Testis (tissue), 5 donors: ENCODE measurements at places on chromosomes 1 and 21.

DNA sequence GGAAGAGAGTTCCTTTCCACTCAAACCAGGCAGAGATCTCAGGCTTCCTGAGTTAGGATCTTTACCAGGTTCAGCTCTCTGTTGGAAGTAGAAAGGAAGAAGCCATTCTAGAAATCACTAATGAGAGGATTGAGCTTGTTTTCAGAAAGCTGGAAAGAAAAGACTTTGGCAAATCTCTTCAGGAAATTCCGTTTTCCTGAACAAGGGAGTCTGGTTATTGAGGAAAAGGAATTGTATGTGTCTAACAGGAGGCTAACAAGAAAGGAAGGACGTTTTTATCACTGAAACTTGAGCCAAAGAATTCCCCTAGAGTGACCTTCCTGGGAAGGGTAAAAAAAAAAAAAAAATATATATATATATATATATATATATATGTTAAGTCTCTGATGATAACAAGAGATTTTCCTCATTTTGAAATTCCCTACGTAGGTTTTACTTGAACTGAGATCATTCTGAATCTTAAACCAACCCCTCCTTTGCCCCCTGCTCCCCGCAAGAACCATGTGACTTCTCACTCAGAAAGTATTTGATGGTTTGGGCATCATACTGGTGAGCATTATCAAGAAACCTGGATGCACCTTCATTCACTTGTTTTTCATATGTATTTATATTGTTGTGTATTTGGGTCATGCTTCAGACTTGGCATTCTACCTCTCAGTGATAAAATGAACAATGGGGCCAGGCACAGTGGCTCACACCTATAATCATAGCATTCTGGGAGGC lies 98.4 kb upstream of the BMP8A start:
- no peak for DNase-seq

- no peak for DNase-seq
Observed at GRCh38 chr1:202540014-202540413, 170.2 kb downstream of the SYT2 start.

GRCh38 chr1:183227422-183228346 lies 41.6 kb downstream of the LAMC2 start:
- peak; percentile 69 for DNase-seq

GRCh38 chr1:76079475-76080227 lies 5.1 kb downstream of the ST6GALNAC3 start:
- DNase-seq, result no peak

DNA sequence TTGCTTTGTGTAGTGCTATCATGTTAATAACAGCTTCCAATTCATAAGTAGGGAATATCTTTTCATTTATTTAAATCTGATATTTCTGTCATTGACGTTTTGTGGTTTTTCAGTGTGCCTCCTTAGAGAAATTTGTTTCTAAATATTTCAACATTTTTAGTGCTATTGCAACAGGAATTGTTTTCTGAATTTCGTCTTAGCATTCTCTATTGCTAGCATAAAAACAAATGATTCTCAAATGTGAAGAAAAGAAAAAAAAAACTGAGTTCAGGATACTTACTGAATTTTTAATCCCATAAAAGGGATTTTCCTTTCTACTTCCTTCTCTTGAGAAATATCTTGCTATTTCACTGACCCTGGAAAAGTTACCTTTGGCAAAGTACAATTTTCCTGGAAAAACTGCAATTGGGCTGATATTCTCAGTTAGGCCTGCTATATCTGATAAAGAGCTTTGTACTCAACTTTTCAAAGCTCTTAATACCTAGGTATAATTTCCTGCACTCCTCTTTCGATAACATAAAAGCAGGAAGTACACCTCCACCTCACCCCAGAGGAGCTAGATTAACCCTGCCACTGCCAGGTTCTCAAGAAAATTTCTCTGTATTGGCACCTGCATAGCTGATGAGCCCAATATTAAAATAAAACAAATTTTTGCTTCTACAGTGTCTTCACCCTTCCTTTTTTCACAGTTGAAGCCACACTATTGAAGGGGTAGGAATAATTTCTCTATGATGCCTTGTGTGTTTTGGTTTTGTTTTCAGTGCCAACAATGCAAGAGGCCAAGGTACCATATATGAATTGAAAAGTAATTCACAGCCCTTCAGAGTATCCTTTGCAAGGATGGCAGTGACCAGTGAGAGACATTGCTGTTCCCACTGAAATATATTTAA lies 35.6 kb downstream of the PTPN14 start:
- DNase-seq, result no peak

DNA sequence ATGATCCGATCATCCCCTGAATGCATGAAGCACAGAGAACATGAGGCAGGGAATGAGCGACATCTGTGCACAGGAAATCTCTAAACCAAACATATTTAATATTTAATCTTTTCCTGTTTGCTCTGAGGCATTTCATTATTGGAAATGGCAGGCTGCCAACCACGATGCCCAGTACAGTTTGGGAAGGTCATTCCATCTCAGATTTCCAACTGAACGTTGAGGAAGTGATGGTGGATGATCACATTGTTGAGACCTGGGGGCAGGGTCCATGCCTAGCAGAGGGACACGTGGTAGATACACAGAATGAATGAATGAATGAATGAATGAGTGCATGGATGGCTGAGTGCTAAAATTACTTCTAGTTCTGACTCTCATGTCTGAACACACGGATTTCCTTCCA lies 15.9 kb upstream of the FASLG start:
- DNase-seq, result no peak

DNA sequence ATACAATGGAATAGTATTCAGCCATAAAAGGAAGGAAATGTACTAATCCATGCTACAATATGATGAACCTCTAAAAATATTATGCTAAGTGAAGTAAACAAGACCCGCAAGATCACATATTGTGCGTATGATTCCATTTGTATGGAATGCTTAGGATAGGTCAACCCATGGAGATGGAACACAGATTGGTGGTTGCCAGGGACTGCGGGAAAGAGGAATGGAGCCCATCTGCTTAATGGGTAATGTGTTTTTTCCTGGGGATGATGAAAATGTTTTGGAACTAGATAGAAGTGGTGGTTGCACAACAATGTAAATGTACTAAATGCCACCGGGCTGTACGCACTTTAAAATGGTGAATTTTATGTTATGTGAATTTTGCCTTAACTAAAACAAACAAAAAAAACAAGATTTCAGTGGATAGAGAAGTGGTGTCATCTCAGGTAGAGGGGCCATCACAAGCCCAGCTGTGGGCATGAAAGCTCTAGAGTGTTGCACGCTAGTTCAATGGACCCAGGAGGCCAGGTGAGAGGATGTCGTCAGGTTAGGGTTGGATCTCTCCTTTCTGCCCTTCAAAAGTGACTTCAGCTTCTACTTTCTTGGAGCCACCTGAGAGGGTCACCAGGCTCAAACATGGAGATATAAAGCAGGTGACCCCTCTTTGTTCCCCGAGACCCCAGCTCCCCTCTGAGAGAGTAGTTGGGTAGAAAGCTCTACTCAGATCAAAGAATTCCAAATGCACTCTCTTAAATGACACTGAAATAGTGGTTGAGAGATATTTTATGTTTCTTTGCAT lies 2.5 kb downstream of the C1orf115 start:
- no peak for DNase-seq

GRCh38 chr1:30864681-30865080 lies 43.9 kb downstream of the SDC3 start:
- no peak for DNase-seq

- DNase-seq, result no peak
Observed at GRCh38 chr1:87986130-87986866, 657.6 kb downstream of the LMO4 start.

- DNase-seq, result no peak
Observed at GRCh38 chr1:180610556-180611015, 21.2 kb upstream of the XPR1 start.

GRCh38 chr1:110151175-110151669 lies 928 bp downstream of the SLC6A17 start:
- no peak for DNase-seq

- no peak for DNase-seq
Observed at GRCh38 chr21:40166291-40166843, 299.1 kb downstream of the PCP4 start.

DNA sequence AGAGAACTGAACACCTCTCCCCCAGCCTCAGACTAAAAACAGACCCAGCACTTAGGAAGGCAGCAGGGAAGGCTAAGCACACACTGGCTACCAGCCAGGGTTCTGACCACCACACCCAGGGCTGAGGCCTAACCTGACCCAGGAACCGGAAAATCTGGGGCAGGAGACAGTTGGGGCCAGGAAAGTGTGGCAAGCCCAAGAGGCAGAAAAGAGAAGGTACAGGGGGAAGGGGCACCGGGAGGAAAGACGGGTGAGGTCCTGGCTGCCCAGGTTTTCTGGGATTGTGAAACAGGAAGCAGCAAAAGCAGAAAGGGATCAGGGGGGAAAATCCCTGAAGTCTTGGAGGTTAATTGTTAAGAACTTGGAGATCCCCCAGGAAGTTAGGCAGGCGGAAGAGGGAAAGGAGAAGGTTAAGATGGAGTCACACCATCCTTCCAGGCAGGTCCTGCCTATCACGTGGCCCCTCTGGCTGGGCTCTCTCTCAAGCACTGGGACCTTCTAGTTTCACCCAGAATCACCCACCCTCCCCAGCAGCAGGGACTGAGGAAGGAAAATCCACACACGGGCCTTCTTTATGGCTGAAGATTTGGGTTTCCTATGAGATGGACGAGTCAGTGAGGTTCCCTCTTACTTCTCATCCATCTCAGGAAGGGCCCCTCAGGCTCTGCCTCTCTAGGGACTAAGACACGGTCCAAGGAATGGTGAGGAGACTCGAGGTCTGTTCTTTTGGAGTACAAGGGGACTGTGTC lies 2.6 kb downstream of the HDGF start:
- peak; percentile 67 for DNase-seq

DNA sequence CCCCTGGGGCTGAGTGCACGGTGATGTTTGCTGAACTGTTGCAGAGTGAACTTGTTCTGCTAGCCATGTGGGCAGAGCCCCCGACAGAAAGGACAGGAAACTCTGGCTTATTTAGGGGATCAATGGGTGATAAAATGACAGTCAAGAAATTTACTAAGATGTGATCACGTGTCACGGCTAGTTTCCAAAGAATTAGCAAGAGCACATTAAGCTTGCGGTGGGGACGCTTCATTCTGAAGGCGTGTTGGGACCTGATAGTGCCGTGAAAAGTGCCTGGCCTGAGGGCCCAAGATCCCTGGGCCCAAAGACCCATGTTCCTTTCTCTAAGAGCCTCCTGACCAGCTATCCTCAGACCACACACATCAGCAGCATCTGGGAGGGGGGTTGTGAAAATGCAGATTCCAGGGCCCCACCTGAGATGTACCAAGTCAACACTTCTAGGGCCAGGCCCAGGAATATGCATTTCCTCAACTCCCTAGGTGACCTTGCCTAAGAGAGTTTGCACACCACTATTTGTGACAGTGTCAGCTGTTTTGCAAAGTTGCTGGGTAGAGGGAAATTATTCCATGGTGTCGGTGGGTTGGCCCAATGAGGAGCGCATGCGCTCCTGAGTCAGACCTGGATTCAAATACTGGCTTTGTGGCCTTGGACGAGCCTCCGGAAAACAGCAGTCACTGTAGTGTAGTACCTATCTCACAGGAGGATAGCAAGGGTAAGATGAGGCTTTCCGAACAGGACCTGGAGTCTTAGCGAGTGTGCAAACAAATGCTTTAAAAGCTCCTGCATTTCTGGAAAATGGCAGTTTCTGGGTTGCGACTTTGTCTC lies 77.5 kb downstream of the SPSB1 start:
- DNase-seq, result no peak

DNA sequence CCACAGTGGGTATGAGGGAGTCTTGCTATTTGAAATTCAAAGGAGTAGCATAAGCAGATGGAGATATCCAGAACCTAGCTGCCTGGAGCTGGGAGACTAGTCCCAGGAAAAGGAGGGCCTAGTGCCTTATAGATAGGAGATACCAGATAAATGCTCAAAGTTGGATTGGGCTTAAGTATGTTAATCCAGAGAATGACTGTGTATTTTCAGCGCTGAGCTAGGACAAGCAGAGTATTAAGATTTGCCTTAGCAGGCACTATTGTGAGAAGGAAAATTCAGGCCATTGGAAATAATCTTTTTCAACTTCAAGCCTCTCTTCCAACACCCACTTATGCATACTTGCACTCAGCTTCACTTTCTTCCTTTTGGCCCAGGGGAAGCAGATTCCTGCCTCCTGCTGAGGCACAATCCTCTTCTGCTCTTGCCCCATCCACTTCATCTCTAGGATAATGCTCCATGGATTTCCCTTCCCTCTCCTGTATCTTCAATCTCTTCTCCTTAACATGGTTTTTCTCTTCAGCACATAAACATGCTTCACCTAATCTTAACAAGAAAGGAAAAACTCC lies 21.1 kb downstream of the PIK3C2B start:
- DNase-seq, result no peak

DNA sequence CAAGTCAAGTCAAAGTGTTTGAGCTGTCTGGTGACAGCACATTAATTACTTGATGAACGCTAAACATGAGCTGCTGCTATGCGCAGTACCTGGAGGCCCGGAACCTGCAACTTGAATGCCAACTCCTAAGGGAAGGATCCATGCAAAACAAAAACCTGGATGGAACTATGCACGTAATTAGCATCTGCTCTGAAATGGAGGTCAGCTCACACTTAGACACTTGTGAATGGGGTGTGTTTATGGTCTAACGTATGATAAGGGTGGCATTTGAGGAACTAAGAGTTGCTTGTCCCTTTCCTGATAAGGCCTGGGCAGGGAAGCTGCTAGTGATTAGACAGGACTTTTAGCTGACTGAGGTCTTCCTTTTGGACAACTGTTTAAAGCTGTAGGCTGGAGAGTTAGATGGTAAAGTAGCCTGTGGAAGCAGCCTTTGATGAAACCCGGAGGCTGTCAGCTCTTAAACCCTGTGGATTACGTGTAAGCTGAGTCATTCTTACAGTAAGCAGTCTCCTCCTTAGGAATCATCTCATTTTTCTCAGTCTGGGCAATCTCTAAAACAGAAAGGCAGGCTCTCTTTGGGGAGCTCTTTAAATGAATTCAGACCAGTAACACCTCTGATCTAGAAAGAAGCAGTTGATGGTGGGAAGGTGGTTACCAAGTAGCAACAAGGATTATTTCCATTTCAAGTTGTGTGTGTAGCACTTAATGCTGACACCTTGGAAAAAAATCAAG lies 6.8 kb downstream of the TENT5C start:
- DNase-seq, result no peak

DNA sequence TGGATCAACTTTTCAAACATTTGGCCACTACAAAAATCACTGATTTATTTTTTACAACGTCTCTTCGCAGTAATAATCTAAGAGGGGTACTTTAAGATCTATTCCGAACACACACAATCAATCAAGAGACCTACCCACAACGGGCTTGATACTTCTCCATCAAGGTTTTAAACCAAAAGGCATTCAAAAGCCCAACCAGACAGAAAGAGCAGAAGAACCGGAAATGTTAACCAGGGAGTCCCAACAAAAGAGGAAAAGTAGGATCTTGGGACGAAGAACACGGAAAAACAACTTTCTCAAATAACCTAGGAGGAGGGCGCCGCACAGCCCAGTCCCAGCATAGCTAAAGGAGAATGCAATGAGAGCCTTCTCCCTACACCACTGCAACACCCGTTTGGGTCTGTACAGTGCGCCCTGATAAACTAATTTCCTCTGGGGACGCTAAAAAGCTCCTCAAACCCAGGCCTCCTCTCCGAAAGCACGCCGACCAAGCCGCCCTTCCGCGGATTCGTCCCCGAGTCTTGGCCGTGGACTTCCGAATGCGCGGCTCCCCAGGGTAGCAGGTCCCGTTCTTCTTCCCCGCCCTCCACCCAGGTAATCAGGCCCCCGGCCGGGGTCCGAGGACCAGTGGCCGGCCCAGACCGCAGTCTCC lies 623 bp downstream of the RPL22 start:
- DNase-seq, result no peak
